ENCODE measurements at places on chromosomes 6 and 20.

DNA sequence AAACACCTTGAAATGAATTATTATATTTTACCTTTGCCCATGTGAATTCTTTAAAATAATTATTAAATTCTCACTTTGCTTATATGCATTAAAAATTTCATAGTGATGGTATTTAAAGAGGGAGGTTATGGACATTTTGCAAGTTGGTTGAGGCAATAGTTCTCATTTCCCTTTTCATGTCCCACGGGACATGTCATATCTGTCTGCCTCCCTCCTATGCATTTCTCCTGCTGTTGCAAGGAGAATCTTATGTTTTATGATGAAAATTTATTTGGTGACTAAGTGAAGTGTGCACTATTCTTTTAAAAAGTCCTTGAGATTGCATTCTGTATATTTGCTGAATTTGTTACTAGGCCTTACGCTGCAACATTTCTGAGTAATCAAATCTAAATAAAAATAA, 67.2 kb downstream of the UTRN start:
- no peak for DNase-seq

DNA sequence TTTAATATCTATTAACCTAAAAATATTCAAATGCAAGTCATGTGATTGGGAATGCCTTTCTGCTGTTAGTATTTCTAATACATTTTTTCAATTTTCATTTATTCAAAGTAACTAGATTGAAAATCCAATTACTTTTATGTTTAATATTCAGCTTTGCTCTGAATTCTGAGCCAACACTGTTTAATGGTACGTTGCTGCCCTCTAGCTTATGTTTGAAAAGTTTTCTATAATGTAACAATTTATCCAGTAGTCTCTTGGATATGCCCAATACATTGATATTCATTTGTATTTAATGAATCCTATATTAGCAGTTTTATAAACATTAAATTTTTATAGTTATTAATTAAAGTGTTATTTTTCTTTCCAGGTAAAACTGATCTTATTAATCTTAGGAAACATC, 47.4 kb downstream of the LGSN start:
- peak; percentile 9 for DNase-seq

DNA sequence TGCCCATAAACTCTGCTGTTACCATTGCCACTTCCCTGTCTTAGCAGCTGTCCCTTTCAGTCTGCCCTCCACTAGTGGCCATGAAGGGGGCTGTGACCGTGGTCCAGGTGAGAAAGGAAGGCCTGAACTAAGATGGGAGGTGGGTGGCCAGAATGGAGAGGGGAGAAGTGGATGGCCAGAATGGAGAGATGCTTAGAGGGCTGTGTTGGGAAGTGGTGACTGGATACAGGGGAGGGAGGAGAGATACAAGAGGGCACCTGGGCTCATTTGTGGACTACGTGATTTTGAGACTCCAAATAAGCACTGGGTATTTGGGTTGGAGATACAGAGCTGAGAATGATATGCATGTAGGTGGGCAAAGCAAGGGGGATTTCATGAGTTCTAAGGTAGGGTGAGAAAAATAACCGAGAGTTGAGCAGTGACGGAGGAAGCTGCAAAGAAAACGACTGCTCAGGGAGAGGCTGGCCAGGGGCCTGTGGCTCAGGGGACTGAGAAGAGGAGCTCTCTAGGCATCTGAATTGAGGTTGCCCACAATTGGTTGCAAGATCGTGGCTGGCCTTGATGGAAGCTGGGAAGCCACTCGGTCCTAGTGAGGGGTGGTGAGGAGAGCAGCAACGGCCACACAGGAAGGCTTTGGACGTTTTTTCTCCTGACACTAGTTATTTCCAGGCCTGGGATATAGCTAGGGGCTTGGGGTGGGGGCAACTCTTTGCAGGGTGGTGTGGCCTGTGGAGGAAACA, 36.9 kb downstream of the PANK2 start:
- DNase-seq: no peak

DNA sequence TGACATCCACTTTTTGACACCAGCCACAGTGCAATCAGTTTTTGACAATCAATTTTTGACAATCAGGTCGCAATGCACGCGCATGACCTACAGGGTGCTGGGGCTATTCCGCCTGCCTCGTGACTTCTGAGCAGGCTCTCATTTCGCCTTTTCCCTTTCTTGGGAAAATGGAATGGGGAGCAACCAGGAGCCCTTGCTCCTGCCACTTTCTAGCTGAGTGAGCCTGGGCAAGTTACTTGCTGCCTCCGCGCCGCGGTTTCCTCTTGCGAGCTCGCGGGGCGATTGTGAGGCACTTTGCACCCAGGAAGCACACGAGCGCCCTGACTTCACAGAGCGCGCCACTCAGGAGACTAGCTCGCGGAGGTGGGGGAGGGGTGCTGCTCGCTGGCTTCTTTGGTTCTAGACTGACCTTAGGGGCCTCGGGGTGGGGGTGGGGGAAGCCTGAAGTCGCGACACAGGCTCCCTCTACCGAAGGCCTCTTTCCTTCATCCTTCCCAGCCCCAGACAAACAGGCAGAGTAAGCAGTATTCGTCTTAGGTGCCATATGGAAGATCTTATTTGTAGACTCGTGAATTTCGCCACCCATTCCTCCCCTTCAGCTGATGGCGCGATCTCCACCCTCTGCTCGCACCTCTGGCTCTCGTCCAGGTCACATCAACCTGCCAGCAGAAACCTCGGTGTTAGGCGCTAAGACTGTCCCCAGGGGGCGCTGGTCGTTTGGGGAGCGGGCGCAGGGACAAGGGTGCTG, 4.6 kb downstream of the TP53TG5 start:
- peak; percentile 36 for DNase-seq

DNA sequence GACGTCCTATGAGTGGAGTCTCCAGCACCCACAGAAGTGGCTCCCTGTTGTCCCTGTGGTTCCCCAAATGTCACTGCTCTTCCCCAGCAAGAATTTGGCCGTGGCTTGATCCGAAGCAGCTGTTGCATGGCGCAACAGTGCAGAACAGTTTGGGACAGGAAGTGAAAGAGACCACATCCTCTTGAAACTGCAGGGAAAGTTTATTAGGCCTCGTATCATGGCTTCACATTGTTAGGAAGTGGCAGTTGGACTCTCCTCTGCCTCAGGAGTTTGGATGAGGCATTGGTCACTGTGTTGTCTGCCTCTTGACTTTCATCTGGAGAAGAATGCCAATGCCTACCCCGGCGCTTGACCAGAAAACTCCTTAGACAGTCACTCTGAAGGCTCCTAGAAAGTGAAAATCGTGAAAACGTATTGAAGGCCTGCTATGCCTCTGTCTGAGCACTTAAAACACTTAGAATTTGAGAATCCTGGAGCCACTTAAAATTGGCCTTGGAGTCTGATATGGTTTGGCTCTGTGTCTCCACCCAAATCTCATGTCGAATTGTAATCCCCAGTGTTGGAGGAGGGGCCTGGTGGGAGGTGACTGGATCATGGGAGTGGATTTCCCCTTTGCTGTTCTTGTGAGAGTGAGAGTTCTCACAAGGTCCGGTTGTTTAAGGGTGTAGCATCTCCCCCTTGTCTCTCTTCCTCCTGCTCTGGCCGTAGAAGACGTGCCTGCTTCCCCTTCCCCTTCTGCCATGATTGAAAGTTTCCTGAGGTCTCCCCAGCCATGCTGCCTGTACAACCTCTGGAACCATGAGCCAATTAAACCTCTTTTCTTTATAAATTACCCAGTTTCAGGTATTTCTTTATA, 334.9 kb upstream of the JARID2 start:
- peak; percentile 53 for DNase-seq

DNA sequence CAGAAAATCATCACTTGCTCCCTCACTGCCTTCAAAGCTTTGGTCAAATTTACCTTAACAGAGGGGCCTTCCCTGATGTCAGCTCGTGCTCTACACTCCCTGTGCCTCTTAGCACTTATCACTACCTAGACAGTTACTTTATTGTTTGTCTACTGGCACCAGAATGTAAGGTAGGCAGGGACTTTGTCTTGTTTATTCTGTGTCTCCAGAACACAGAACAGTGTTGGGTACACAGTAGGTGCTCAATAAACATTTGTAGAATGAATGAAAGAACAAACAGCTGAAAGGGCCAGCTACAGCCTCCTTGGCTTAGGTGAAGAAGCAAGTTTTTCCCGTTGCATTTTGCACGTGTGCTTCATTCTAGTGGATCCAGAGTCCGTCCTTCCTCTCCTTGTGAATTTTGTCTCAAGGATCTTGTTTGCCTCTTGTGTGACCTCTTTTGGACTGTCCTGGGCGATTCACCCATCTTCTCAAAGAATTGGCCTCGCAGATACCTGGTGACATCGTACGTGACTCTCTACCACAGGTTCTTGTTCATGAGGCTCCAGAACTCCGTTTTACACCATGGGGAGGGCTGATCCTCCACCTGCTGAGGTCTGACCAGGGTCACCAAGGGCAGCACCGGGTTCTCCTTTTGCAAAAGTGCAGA, 84.2 kb upstream of the ARMC2 start:
- DNase-seq: no peak

DNA sequence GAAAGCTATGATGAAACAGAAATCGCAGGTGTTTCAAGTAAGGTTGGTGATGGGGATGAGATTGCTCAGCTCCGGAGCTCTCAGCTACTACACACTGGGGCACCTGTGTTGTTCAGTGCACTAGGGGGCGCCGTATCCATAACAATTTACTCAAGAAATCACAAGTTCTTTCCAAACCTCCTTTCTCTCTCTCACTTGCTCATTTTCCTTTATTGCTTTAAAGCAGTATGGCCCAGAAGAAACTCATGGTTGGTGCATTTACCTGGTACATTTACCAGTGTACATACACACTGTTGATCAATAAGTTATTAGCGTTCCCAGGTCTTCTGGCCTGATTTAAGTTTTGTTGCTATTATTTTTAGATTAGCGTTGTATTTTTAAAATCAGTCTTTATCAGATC, 235.2 kb upstream of the TAB2 start:
- DNase-seq: peak; percentile 44

DNA sequence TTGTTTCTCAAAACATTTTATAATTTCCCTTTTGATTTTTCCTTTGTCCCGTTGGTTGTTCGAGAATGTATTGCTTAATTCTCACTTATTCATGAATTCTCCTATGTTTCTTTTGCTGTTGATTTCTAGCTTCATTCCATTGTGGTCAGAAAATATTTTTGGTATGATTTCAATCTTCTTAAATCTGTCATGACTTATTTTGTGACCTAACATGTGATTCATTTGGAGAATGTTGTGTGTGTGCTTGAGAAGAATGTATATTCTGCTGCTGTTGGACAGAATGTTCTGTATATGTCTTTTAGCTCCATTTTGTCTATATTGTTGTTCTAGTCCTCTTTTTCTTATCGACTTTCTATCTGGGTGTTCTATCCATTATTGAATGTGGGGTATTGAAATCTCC, 286.2 kb upstream of the RNF217 start:
- no peak for DNase-seq

DNA sequence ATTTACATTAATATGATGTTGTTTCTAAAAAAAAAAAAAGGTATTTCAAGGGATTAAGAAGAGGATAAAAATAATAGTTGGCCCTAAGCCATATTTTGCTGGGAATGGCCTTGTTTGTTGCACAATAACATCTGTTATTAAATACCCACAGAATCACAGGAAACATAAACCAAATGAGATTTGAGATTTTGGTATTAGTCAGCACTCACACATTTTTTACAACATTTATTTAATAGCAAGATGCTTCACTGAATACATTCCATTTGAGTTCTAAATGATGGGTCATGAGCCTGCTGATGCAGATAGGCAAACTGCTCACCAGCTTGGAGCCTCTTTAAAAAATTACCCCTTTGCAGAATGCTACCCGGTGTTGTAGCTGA, 92.9 kb upstream of the ENPP5 start:
- DNase-seq: no peak

- DNase-seq: no peak
These were observed 733.8 kb upstream of the GJE1 start for GRCh38 chr6:141398949-141399348.

- DNase-seq: no peak
These were observed 869 bp upstream of the CST5 start for GRCh38 chr20:23880417-23880816.

GRCh38 chr6:157430834-157431233, 49.8 kb downstream of the ZDHHC14 start:
- DNase-seq: no peak

DNA sequence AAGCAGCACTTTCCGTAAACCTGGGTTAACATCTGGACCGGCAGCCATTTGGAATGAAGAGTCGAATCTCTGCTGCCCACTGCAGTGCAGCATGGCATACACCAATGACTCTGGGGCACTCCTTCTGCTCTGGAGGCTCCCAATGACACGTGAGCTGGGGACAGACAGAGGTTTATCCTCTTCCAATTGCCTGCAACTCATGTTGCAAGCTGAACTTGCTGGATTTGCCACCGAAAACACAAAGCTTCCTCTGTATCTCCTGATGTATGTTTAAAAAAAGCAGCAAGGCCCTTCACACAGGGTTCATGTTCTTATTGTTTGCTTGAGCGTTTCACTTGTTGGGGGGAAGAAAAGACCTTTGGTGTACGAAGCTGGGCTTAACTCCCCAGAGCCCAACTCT, 10.8 kb downstream of the NCOA5 start:
- DNase-seq: no peak

DNA sequence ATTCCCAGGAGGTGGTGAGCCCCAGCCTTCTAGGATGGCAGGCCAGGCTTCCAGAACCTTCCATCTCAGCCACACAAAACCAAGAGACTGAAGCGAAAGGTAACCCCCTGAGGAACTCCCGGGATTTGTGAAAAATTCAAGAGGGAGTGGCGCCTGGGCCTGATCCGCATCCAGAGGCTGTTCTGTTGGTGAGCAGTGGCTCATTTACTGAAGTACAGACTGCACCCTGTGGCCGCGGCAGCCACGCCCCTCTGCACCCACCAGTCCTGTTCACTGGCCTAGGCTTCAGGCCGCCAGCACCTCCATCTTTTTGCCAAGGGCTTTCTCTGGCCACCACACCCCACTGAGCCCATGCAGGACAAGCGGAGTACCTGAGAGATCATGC, 79.1 kb upstream of the PTPN1 start:
- no peak for DNase-seq

- peak; percentile 58 for DNase-seq
These were observed 108.2 kb upstream of the NFATC2 start for GRCh38 chr20:51650685-51651134.

GRCh38 chr6:1346101-1346500, 34.2 kb downstream of the FOXQ1 start:
- no peak for DNase-seq

DNA sequence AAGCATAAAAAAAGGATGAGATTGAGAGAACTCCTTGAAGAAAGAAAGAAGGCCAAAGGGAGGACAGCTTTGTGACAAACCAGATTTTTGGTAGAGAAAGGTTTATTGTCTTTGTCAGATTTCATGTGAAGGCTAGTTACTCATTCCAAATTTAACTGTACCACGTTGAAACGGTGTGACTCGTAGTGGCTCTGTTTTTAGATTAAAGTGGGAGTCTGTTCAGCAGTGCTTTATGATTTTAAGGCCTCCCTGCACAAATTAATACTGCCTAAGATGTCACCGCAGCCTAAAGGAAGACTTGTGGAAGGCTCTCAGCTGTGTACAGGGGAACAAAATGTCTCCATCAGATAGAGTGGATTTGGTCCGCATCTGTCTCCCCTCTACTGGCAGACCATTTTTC, 35.9 kb downstream of the CDC40 start:
- no peak for DNase-seq

- DNase-seq: no peak
These were observed 754.7 kb upstream of the NRSN1 start for GRCh38 chr6:23371132-23371915.

GRCh38 chr20:17177341-17177740, 49.5 kb upstream of the PCSK2 start:
- no peak for DNase-seq

GRCh38 chr20:23115822-23116221, 29.7 kb upstream of the CD93 start:
- DNase-seq: no peak

- DNase-seq: no peak
These were observed 50.5 kb downstream of the EYA4 start for GRCh38 chr6:133291671-133292070.
